Anterior cingulate cortex (tissue), 58 donors: ENCODE measurements at places on chromosomes 7 and 10.

DNA sequence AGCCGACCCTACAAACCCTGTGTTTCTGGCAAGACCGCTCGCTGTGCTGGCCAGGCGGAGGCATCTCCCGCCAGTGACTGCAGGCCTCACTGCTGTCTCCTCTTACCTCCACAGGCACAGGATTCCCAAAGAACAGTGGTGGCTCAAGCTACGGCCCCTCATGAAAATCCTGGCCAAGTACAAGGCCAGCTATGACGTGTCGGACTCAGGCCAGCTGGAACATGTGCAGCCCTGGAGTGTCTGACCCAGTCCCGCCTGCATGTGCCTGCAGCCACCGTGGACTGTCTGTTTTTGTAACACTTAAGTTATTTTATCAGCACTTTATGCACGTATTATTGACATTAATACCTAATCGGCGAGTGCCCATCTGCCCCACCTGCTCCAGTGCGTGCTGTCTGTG is 36.2 kb downstream of the PITRM1 start:
- DNase-seq: no peak

DNA sequence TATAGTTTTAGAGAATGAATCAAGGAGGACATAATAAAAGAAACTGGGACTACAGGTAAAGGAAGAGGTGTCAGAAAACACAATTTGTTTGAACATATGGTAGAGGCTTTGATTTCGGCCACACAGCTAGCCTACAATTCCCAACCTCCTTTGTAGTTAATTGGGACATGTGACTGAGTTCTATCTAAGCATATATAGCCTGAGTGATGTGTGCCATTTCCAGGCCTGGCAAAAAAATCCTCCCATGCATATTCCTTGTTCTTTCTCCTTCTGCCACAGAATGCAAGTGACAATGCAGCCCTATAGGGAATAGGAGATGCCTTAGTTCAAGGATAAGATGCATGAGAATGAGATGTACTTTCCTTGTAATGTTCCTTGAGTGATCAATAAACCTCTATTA is 590.7 kb upstream of the STEAP1 start:
- no peak for DNase-seq

GRCh38 chr7:110421490-110422241 is 669.3 kb upstream of the LRRN3 start:
- no peak for DNase-seq

DNA sequence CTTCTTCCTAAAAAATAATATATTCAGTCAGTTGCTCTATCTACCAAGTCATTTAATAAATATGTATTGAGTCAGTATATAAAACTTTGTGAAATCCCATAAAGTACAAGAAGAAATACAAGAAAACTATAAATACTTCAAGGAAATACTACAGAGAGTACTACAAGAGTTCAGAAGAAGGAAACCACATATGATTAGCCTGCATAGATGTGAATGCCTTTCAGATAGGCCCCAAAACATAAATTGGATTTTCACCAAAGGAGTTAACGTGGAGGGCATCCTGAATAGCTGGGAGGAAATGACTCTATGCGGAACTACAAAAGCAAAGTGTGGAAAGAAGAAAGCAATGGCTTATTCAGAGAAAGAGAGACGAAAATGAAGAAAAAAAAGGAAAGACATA is 120.1 kb downstream of the LRRN3 start:
- no peak for DNase-seq

DNA sequence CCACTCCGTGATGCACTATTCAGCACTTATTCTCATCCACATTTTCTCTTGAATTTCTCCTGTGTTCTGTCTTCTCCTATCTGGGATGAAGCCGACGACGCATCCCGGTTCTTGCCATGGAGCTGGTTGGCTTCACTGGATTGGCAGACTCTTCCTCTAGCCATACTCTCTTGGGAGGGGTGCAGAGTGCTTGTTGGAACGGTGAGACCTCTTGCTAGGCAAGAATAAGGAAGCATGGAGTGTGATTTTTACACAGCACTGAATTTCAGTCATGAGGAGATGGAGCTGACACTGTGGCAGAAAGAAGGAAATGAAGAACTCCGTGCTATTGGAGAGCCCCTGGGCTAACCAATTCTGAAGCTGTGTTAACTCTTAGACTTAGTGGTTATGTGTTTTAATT is 28.2 kb upstream of the ZNF32 start:
- no peak for DNase-seq
